A172 (cell line): ENCODE measurements at places on chromosomes 4 and X. TPM values are rescaled to one million over a fixed set of nuclear protein-coding genes. Genes with fewer than 3 reads are reported as not detected.

- DNase-seq: no peak
These were observed 15.2 kb downstream of the EXOC1 start for GRCh38 chr4:55868581-55869090.

GRCh38 chr4:84237008-84237407, 262.1 kb downstream of the NKX6-1 start:
- peak; percentile 38 for DNase-seq

GRCh38 chrX:108736509-108737479, at the start of gene IRS4:
Gene IRS4 (minus strand): TSS chrX:108736563.
- DNase-seq: no peak

DNA sequence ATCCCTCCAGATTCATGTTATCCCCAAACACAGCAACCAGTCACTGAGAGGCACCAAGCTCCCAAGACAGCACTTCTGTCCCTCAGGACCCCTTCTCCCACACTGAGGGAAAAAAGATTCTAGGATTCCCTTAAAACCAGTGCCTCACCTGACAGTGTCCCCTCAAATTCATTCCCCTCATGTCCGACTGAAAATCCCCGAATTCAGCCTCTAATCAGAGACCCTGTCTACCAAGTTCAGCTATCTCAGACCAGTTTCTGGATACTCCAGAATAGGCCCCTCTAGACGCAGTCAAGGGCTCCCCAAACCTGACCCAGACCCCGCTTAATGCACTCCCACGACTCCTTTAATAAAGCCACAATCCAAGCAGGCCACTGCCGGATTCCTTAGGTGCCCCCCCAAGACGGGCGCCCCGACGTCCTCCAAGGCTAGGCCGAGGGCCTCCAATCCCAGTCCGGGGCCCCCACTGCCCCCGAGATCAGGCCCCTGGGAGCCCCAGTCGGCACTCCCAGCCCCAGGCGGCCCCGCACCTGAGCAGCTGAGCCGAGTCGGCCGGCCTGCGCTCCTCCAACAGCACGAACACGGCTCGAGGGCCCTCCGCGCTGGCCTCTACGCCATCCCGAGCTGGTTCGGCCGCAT, 457 bp downstream of the TFE3 start:
- DNase-seq: no peak

GRCh38 chr4:168506014-168506413, 9.2 kb downstream of the PALLD start:
- DNase-seq: no peak

SULT1E1 gene
- not detected in 2 replicates for total RNA-seq

GRCh38 chr4:81164623-81165416, 50.2 kb downstream of the PRKG2 start:
- peak; percentile 72 for DNase-seq

STATH gene
- total RNA-seq: not detected in 2 replicates

UGT2B17 gene
- not detected in 2 replicates for total RNA-seq

GRCh38 chr4:144461906-144462305, 184.1 kb upstream of the HHIP start:
- DNase-seq: no peak

GRCh38 chr4:68954126-68954525, 2.5 kb upstream of the UGT2A3 start:
- DNase-seq: no peak

S100G gene
- total RNA-seq: not detected in 2 replicates

HPSE gene
- 1.3 and 2.3 TPM in 2 replicates for total RNA-seq

DNA sequence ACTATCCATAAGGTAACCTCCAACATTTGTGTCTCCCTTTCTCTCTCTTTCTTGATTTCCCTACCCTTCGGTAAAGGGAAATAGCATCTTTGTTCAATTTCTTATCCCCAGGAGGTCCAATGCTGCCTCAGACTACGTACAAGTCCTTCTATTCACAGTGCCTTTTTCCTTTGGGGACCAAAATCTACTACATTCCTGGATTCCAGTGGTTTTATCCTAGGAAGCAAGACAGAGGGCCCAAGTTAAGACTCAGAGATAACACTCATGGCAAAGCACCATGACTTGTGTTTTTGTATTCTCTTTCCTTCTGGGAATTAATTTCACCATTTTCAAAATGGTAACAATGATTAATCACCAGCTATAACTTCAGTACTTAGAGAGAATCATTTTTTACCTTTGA, 10.6 kb downstream of the G3BP2 start:
- DNase-seq: no peak

DNA sequence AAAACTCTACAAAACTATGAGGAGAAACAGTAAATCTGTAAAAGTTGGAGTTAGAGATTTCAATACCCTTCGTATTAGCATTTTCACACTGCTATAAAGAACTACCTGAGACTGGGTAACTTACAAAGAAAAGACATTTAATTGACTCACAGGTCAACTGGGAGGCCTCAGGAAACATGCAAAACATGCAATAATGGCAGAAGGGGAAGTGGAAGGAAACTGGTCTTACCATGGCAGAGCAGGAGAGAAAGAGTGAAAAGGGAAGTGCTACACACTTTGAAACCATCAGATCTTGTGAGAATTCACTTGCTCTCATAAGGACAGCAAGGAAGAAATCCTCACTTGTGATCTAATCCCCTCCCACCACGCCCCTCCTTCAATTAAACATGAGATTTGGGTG, 949.9 kb downstream of the TECRL start:
- no peak for DNase-seq

- DNase-seq: no peak
These were observed 47.5 kb downstream of the CCNI start for GRCh38 chr4:77028246-77028645.

DNA sequence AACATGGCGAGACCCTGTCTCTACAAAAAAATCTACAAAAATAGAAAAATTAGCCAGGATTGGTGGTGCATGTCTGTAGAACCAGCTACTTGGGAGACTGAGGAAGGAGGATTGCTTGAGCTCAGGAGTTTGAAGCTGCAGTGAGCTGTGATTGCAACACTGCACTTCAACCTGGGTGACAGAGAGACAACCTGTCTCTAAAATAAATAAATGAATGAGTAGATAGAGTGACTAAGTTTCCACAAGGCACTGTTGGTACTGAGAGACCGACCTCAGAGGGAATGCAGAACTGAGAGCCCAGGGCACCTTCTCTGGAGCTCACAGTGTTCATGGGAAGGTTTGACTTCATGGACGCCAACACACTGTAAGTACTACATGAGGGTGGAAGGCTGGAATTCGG, 26.7 kb upstream of the ARSD start:
- DNase-seq: no peak

- DNase-seq: no peak
These were observed 29.0 kb downstream of the CLDN22 start for GRCh38 chr4:183291070-183291469.

GRCh38 chr4:11038926-11039325, 354.4 kb upstream of the CLNK start:
- no peak for DNase-seq

DNA sequence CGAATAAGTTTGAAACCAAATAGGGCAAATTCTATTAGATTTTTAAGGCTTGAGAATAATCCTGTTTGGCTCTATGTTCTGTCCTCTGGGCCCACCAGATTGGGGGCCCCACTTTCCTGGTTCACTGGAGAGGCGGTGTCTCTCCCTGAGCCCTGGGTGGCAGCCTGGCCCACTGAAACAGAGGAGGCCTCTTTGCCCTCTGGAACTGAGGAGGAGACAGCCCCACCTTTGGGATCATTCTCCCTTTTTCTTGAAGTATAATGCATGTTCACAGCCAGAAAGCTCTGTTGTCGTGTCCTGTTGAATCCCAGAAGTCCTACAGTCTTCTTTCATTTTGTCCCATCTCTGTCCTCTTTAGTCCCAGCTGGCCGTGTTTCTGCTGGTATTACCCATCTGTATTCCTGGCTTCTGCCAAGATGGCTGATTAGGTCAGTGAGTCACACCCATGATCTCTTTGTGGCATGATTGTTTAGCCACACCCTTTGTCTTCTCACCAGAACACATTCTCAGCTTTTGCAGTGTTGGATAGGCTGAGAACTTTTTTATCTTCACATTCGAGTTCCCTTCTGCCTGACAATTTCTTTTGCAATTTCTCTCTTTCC, 8.1 kb upstream of the TBC1D25 start:
- DNase-seq: peak; percentile 85

- DNase-seq: no peak
These were observed 66.1 kb upstream of the H2AZ1 start for GRCh38 chr4:100016191-100016590.

CCDC110 gene
- total RNA-seq: 2.3 and 5.3 TPM in 2 replicates

GRCh38 chrX:84259868-84260267, 71.9 kb upstream of the RPS6KA6 start:
- no peak for DNase-seq

GRCh38 chr4:10087152-10087791, 29.3 kb downstream of the WDR1 start:
- DNase-seq: no peak

NOA1 gene
- 11.0 and 12.0 TPM in 2 replicates for total RNA-seq

GRCh38 chr4:29002151-29002550, 1718.0 kb upstream of the PCDH7 start:
- no peak for DNase-seq

GRCh38 chr4:41146716-41147506, 67.4 kb downstream of the APBB2 start:
- peak; percentile 49 for DNase-seq
